ENCODE measurements at places on chromosomes 7 and 10.
A peak's percentile ranks its signal among the peaks of the same experiment; 100 is the strongest.

DNA sequence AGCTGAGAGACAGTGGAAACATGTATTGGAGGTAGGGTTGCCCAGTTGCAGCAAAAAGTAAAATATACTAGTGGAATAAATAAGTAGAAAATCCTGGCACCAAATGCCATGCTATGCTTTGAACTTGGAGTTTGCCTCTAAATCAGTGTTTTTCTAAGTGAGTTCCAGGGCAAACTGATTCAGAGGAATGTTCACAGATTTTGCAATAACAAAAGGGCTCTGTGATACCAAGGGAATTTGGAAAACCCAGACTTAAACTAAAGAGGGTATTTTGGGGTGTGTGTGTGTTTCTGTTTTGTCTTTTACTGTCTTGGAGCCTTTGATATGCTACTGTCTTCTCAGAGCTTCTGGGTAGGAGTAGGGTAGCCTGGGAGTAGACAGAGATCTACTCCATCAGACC is 39.9 kb downstream of the SLC26A4 start:
- DNase-seq, result no peak

DNA sequence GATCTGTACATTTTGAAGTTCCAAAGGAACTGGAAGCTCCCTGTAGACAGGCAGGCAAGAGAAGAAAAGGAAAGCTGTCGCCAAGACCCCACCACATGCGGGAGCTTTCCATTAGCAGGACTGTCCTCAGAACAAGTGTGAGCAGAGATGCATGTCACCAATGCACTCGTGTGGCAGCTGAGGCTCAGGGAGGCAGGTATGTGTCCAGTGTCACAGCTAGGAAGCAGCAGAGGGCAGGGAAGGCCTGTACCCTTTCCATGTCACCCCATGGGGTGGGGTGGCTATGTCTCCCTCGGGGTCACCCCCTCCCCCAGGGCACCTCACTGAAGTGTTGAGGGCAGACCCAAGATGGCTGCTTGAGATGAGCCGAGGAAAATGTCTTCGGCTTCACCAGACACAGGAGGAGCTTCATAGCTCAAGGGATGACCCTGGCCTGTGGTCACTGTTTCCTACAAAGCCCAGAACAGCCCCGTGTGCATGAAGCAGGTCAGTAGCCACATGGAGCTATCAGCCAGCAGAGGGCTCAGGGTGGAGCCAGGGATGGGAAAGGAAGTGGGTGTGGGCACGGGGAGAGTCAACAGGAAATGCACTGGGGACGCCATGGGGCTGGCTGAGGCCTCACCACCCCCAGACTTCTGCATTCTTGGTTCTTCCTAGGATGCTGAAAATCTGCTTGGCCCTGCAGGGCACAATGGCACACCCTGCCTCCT is 96.6 kb downstream of the FAM53B start:
- DNase-seq, result peak; percentile 79

- no peak for DNase-seq
These were observed 11.5 kb downstream of the TMEM60 start for GRCh38 chr7:77786741-77787140.

DNA sequence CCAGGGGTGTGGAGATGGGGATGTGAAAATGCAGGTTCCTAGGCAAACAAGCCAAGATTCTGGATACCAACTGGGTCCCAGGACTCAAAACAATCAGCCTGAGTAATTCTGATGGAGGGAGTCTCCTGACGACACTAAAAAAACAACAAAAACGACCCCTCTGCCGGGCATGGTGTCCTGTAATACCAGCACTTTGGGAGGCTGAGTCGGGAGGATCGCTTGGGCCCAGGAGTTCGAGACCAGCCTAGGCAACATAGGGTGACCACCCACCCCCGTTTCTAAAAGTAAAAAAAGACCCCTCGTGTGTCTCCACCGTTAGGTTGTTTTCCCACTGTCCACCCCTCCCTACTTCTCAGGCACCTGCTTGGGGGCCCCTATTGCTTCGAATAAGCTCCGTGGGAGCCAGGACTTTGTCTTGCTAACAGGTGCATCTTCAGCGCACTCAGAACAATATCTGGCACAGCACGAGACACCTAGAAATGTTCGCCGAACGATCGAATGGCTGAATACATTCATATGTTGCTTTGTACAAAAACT is 743 bp upstream of the NRF1 start:
- no peak for DNase-seq

- no peak for DNase-seq
These were observed 63.6 kb downstream of the ARID5B start for GRCh38 chr10:61964949-61965702.

DNA sequence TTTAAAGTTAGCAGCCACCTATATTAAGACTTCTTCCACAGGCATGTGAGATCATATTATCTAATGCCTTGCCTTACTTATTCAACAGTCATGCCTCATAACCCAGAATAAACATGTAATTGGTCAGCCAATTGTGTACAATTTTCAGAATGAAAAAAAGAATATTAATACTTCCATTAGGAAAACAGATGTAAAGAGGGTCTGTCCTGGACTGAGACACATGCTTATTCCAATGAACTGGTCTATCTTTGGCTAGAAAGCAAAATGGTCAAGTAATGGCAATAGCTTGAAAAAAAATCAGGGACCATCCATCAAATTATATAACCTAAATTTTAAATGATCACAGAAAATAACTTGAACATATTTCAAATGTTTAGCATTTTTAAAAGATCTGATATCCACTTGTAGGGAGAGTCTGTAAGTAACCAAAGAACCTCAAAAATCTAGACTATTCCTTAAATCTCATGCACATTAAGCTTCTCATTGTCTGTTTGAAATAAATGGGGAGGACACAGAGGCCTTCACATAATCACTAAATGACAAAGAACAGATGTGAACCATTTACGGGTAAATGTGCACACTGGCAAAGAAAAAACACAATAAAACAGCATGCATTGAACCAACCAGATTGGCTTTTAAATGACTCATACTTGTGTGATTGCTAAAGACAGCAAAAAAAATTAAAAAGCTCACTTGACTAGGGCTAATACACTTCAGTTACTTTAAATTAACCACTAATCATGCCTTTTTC is 568.8 kb upstream of the PCDH15 start:
- DNase-seq, result no peak

DNA sequence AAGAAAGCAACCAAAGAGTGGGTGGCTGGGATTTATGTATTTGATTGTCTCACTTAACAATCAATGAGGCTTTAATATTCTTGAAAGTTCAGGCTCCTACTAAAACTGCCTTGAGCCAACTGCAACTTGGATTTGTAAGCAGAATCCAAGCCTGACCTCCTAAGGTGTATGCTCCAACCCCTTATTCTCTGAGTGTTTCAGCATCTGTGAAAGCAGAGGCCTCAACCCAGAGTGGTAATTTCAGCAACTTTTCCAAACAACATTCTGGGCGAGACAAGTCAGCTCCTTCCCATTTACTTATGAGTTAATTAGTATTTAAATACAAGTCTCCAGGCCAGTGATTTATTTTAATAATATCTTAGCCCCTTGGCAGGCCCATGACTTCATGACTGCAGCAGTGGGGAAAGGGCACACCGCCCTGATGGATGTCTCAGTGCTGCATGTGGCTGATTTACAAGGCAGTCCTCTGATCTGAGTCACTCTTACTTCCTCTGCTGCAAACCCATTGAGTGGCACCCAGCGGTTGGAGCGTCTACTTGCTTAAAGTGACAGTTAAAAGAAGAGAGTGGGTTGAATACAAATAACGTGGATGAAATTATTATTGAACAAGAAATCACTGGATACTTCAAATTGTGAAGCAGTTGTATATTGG is 209.1 kb downstream of the TRIL start:
- no peak for DNase-seq

GRCh38 chr7:32283546-32283945 is 206.6 kb downstream of the LSM5 start:
- DNase-seq, result no peak

DNA sequence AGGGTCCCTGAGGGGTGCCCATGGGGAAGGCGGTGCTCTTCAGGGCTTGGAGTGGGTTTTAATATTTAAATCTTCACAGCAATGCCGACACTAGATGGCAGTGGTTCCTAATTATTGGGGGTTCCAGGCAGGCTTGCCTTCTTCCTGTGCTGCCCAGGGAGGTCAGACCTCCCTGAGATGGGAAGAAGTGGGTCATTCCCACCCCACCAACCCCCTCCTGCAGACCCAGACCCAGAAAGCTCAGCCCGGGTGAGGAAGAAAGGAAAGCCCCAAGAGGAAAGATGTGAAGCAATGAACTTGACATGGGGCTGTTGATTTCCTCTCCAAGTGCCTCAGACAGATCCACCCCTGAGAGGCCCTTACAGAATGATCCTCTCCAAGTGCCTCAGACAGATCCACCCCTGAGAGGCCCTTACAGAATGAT is 85.1 kb upstream of the LANCL2 start:
- peak; percentile 28 for DNase-seq

DNA sequence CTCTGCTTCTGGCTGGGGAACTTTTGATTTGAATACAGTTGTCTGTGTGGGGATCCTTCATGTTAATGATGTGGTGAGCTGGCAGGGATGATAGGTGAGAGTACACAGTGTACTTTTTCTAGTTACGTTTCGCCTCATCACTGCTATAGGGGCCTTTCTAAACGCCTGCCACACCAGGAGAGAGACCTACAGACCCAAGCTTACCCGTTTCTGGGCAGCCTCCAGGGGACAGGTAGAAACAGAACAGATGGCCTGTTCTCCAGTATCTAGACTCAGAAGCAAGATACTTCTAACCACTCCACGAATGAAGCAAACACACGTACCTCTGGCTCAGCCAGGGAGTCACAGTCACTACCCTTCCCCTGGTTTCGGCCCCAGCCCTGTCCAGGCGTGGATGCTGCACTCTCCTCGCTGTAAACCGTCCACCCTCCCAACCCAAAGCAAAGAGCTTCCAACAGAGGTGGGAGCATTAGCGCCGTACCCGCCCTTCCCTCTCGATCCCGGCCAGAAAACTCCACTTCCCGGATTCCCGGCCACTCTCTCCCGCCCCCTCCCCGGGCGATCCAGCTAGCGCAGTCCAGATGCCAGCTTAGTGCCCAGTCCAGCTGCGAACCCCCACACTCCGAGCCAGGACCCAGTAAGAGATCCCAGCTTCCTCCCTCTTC is 1.2 kb downstream of the CCDC6 start:
- DNase-seq, result no peak

Measured in central memory CD4-positive, alpha-beta T cell (primary cell).